ENCODE measurements at places on chromosomes 3 and 15.

DNA sequence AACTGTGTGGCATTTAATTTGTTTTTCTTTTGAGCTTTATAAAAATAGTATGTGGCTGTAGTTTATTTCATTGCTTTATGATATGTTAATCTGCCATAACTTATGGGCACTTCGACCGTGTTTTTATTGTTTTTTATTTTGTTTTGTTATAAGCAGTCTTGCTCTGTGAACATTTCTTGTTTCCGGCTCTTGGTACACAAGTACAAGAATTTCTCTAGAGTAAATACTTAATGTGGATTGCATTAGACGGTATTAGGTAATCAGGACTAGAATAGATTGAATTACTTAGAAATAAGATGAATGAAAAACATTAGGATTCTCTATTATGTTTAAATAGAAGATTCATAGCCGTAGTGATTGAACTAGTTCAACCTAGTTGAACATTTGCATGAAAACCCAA is 2.1 kb downstream of the ZFAND6 start:
- no peak for DNase-seq

- DNase-seq: no peak
Measured at GRCh38 chr3:35675621-35676020, 36.3 kb downstream of the ARPP21 start.

GRCh38 chr3:40978442-40978841 is 220.9 kb upstream of the CTNNB1 start:
- no peak for DNase-seq

- no peak for DNase-seq
Measured at GRCh38 chr3:55868347-55868746, 381.2 kb upstream of the WNT5A start.

GRCh38 chr15:62404194-62404985 is 239.3 kb upstream of the C2CD4B start:
- no peak for DNase-seq

DNA sequence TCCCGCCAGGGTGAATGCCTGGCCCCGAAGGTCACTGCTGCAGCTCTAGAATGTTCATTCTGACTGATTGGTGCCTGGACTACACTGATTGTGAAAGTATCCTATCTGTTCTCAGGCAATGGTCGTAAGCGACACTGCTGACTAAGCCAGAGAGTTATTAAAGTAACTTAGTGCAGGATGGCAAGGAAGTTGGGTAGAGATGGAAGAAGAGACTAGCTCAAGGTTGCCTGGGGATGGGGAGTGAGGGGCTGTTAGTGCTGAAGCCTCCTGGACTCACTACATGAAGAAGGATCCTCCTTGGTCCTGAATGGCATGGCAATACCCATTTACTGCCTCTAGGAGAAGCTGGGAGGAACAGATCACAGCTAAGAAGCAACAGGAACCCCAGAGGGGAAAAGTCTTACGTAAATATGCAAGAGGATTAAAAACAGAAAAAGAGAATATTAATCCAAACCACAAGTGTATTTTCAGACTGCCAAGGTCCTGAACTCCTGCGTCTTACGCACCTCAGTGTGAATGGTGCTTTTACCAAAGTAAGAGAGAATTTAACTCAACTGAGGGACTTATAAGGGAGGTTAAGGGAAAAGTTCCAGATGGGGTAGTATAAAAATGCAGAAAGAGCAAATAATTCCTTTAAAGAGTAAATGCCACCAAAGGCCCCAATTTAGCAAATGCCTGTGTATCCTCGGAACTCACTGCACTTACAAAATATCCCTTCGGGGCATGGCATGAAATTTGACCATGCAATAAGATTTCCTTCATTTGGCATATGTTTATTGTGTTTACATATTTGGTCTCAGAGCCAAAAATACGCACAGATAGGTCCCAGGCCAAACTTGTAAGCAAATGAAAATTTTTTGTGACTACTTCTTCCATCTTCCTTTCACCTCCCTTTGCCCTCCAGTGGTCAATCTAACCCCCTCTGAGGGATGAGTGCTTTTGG is 64.0 kb upstream of the DGKG start:
- DNase-seq: peak; percentile 65

- no peak for DNase-seq
Measured at GRCh38 chr3:14574183-14574582, 34.0 kb upstream of the GRIP2 start.

DNA sequence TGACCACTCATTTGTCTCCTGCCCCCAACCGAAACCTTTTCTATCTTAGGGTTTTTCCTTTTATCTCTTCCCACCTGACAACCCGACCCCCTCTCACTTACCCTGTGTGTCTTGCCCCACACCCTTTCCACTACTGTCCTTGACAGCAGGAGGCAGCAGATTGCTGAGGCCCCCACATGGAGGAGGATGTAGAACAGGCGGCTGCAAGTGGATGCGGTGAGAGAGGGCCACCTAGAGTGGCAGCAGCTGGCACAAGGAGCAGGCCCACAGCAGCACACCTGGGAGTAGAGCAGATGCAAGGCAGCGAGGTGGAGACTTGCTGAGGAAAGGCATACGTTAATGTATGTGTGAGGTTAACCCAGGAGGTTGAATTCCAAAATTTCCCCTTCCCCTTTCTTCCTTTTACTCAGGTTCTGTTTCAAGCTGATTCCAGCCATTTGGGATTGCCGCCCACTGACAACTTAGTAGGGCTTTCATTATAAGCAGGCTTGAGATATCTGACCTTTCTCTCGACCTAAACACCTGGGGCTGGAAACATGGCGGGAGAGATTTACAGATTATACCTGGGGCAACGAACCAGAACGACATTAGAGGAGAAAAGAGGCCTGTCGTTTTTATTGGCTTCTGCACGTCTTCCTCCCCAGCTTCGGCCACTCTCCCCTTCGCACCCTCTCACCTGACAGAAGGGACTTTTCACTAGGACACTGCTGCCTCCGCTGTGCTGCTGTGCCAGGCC is 643 bp downstream of the SERINC4 start:
- DNase-seq: no peak

- DNase-seq: peak; percentile 63
Measured at GRCh38 chr15:39235084-39235795, 345.6 kb upstream of the THBS1 start.

- peak; percentile 89 for DNase-seq
Measured at GRCh38 chr3:55620351-55621025, 133.4 kb upstream of the WNT5A start.

GRCh38 chr3:53156368-53156834 is 4.6 kb upstream of the PRKCD start:
- DNase-seq: no peak

DNA sequence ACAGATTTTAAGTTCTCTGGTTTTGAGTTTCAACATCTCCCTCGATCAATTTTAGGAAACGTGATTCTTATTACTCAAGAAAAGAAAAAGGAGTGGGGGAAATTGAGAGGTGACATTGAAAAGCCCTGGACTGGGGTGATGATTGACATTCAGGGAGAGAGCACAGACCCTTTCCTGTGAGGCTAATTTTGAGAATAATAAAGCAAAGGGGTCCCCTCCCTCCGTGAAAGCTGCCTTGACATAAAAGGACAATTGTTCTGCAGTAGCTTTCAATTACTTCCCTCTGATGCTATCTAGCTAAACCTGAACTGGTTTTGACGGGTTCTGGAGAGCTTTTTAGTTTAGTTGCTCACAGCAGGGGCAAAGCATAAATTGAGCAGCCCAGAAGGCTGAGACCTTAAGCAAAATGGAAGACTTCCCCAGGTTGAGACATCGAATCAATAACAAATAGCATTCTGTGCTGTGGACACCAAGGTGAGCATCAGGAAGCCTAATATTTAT is 14.4 kb upstream of the CMTM8 start:
- no peak for DNase-seq

DNA sequence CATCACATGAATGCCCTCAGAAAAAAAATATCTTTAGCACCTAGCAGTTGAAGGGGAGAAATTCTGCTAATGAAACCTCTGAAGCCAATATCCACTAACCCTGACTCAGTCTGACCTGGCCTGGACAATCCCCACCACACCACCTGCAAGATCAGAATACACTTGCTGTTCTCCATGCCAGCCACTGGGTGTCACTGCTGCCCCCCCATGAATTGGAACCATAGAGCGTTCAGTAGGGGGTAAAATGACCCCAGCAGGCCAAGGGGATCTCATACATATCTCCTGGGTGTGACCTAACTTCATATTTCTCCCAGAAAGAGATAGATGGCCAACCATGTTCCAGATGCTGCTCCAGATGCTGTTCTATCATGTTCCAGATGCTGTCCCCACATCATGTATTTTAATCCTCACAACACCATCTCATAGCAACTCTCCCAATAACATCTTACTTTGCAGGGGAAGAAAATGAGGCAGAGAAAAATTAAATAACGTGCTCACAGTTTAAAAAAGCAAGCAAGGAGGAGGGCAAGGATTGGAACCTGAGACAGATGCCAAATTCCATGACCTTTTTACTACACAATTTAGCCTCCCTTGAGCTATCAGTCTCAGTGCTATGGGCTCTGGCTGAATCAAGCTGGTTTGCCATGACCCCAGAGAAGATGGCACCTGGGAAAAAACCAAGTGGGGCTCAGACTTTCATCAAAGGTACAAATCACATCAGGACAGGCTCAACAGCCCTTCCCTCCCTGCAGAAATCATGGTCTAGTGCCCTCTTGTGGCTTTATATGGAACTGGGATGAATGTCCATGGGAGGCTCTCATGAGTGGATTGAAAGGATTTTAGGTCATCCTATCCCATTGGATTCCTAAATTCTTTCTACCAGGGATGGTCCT is 12.4 kb downstream of the NTRK3 start:
- peak; percentile 50 for DNase-seq

GRCh38 chr15:32831485-32831884 is 113.7 kb downstream of the GREM1 start:
- no peak for DNase-seq

DNA sequence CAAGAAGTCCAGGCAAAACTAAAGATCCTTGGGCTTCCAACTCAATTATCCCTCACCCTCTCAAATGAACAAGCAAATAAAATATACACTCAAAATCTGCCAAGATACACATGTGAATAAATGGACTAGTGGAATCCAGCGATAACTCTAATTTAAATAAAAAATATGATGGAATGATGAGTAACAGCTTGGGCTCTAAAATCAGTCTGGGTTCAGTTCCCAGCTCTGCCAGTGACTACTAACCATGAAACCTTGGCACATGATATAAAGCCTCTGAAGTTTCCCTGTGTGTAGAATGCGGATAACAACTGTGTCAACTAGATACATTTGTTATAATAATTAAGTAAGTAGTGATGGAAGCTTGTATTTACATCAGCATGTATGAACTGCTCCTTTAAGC is 81.3 kb downstream of the CADPS start:
- no peak for DNase-seq

DNA sequence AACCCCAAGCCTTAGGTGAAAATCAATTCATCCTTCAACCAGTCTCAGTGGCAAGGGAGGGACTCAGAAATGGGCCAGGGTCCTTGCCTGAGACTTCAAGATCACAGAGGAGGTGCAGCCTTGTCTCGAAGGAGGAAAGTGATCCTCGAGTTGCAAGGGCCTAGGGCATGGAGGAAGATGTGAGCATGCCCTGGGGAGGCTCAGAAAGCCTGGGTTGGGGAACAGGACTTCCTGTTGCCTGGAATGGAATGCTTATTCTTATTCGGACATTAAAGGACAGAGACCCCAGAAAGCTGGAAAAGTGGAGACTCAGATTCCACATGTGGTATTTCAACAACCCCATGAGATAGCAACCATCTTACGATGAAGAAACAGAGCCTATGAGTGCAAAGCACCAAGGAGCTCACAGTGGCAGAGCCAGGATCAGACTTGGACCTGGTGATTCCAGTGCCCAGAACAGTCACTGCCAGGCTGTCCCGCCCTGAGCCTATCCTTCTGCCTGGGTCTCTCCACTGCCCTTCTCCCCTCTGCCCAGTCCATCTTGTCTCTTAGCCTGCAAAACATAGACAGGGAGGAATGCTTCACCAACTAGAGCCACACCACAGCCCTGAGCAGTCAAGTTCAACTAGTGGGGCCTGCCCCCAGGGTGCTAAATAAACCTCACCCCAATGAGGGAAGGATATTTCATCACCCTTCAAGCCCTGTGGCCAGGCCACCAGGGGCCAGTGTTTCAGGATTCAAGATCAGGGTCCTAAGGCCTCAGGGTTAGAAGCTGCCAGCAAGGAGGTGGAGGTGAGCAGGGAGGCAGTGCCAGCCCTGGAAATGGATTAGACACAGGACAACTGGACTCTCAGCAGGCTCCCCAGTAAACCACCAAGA is 21.9 kb downstream of the DAPK2 start:
- DNase-seq: peak; percentile 17

DNA sequence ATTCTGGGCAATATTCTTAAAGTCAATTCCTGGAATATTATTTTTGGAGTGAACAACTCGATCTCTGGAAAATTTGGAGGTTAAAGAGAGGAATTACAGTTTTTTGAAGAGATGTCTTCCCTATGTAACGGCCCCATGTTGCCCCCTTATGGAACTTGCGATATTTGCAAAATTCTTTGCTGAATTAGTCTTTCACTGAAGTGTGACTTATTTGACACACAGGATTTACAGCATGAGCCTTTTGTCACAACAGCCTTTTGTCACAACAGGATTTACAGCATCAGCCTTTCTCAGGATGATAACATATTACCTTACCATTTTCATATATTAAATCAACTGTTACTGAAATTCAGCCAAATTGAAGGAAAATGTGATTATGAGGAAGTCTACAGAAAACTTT is 37.8 kb upstream of the SPTSSB start:
- peak; percentile 53 for DNase-seq

- no peak for DNase-seq
Measured at GRCh38 chr3:55690726-55691125, 203.6 kb upstream of the WNT5A start.

DNA sequence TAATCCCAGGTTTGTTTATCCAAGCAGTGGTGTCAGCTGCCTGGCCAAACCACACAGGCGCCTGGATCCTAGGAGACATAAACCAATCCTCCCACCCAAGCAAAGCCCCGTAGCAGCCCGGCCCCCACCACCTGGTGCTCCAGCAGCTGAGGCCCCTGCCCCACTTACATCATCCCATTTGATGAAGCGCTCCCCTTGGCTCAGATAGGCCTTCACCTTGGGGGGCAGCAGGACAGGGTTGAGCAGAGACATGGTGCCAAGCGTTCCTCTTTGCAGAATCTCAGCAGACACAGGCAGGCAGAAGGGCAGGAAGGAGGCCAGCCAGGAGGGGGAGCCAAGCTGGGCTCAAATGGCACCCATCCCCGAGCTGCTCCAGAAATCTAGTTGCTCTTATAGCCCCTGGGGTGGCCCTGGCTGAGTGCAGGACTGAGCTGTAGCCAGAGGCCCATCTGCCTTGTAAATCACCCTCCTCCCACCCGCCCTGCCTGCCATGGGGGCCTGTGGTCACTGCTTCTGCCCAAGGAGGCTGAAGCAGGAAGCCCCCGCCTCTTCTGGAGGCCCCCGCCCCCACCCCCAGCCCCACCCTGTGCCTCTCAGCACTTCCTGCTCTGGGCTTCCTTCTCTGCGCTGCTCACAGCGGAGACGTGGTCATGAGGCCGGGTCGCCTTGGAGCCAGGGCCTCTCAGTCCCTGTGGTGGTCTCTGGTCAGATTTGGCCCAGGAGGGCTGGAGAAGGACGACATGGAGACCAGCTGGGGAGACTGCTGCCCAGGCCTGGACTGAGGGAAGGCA is at the start of gene PLCB2:
TSS of gene PLCB2 (minus strand) at position 515 of the 791 bp plus-strand sequence. CDS start at position 252, 263 bp downstream.
- no peak for DNase-seq

- DNase-seq: no peak
Measured at GRCh38 chr3:50302095-50303012, 1.0 kb downstream of the HYAL1 start.
